Trophoblast cell (in vitro differentiated cells and primary cell): ENCODE measurements at places on chromosomes 6 and 20.

- DNase-seq = no peak
These were observed 74.1 kb downstream of the ASXL1 start for GRCh38 chr20:32432277-32432676.

DNA sequence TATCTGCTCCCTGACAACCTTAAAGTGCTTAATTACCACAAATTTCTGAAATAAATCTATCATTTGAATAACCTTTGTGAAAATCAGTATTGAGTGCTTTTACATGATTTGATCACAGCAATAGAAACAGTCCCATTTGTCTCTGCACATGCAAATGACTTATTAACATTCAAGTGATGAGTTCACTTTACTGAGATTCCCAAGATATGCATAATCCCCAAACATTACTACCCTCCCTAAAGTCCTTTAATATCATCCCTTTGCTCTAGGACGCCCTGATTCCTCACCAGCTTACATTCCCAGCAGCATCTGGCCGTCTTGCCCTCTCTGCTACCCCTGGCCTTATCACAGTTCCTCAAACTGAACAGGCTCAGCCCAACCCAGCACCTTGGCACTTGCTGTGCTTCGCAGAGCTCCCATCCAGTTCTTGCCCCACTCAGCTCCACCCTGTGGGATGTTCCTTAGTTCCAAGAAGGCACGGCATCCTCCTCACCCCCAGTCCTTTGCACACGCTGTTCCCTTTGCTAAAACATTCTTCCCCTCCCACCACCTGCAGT is 347.5 kb downstream of the PREX1 start:
- no peak for DNase-seq

DNA sequence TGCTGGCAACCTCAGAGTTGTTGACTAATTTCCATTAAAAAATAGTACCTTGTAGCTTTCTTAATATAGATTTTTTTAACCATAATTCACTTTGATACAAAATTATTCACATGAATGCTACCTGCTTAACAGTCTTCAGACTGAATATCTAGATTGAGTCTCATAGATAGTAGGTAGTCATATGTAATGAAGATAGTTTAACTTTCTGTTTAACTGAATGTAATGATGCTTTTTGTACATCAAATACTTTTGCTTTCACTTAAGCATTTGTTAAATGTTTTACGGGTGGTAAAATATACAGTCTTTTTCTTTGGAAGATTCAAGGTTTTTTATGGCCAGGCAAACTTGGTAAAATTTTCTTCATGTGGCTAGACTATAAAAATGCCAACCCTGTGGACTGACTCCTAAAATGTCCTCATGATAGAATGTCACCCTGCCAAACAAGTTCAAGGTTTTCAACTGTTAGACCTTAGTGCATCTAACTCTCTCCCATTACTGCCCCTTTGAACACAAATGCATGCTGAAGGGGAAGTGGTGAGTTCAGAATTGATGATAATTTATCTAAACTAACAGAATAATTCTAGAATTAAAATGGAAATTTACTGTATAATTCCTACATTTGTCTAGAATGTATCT is 16.4 kb downstream of the TBPL1 start:
- no peak for DNase-seq

DNA sequence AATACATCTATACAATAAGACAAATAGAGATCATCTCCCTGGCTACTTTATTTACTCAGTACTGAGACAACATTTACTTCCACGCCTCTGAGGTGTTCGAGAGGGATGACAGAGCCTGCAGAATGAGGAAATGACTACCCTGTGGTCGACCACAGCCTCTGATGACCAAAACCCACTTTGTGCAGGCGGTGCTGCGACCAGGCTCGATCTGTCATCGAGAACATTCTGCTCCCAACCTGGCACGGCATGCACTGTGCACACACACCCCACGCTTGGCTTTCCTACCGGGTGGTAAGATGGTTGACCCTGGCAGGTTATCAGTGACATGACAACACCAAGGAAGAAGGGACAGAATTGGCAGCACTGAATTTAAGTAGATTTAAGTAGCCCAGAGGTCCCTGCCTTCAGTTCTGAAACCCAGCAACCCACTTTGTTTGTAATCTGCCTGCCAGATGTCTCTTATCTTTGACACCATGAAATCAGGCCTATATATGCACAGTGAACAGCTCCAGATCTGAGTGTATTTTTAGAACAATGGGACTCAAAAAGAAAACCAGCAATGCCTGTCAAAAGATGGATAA is 42.6 kb downstream of the TTI1 start:
- DNase-seq = peak; percentile 15

DNA sequence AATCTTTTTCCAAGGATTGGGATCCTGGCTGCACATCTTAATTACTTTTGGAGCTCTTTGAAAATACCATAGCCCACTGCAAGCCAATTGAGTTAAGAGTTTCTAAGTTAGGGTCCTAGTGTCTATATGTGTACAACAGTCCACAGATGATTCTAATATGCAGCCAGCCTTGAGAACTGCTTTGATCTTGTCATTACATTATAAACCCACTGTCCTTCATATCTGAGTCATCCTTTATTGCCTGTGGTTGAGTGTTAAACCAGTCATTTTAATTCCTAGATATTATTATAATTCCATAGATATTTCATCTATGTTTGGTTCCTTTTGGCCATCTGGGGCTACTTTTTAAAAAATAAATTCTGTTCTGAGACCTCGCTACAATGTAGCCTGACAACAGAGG is 24.1 kb downstream of the MCM8 start:
- DNase-seq = no peak

DNA sequence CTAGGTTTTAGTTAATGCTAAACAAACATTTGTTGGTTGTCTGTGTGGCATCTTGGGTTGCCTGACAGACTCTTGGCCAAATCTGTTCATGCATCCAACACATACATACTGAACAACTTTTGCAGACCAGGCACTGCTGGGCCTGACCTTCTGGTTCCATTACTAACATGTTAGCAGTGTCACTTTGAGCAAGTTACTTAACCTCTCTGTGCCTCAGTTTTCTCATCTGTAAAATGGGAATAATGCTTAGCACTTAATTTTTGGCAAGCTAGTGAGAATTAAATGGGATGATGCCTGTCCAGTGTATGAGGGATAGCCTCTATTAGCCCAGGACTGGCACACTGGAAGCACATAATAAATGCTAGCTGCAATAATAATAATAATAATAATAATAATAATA is 169.9 kb downstream of the DHX35 start:
- no peak for DNase-seq

DNA sequence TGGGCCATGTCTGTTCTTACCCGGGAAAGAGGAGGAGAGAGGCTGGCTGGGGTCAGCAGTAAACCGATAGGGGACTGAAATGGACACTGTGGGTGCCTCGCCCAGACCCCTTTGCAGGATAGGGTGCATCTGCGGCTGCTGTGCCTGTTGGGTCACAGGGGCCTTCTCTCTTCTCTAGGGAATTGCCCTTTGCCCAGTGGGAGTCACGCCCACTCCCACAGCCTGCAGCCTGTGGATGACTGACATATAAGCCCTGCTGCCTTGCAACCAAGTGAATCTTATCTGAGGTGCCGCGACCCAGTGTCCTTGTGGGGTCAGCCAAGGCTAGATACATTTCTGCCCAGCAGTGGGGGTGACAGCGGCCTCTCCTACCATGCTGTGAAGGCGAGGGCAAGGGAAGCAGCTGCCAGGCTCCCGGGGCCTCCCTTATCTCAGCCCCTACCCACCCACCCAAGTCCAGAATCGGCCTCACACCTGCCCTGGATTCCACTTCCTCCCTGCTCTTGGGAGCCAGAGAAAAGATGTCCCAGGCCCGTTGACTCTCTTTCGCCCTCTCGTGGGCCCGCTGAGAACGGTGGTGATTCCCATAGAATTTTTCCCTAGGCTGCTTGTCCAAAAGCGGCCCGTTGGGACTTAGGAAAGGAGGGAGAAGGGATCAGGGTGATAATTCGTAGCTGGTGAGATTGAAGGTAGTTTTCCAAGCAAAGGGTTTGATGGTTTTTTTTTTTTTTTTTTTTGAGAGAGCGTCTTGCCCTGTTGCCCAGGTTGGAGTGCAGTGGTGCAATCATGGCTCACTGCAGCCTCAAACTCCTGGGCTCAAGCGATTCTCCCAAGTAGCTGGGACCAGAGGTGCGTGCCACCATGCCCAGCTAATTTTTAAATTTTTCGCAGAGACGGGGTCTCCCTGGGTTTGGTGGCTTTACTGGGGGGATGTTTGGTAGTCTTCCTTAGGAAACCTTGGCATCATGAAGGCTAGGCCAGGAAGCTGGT is 76.4 kb upstream of the RNF24 start:
- DNase-seq = peak; percentile 49

DNA sequence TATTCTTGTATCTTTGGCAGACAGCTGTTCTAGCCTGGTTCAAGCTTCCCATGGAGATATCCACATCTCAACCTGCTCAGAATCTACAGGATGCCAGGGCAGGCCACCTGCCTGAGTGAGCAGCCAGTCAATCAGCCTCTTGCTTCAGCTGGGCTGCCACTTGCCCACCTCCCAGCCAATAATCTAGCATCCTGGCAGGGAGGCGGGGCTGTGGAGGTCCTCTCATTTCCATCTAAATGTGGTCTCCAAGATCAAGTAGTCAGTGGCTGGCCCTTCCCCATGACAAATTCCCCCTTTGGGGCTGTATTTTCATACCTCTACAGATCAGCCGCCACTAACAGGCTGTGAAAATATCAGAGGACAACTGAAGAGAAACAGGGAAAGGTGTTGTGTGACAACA is 33.0 kb upstream of the SPDEF start:
- no peak for DNase-seq

DNA sequence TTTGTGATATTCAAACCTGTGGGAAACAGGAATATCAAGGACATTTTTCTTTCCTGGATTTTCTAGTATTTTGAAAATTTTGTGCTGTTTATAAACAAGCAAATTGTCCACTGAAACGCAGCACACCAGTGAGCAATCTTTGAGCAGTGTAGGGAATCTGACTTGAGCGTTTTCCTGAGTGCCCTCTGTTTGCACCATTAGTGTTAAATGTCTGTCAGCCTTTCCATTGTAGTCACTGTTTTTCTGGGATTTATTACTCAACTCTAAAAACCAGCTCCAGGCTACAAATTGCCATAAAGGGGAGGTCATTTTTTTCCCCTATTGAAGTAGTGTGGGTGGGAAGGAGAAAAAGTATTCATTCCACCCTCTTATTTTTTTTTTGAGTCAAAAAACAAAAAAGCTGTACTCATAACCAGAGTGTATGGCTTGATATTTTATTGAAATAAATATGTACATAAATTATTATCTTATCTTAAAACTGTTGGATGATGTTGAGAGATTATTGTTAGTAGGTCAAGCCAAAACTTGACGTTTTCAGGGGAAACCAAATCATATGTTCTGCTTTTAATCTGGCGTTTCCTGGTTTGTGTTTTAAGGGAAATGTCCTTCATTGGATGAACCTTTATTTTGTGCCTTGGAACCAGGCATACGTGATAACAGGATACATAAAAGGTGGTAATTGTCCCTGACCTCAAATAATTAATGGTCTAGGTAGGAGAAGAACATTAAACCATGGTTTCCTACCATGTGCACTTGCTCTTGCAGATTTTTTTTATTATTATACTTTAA is 51.8 kb downstream of the TSHZ2 start:
- peak; percentile 72 for DNase-seq
